NB4 (cell line): ENCODE measurements at places on chromosomes 11 and 22.

DNA sequence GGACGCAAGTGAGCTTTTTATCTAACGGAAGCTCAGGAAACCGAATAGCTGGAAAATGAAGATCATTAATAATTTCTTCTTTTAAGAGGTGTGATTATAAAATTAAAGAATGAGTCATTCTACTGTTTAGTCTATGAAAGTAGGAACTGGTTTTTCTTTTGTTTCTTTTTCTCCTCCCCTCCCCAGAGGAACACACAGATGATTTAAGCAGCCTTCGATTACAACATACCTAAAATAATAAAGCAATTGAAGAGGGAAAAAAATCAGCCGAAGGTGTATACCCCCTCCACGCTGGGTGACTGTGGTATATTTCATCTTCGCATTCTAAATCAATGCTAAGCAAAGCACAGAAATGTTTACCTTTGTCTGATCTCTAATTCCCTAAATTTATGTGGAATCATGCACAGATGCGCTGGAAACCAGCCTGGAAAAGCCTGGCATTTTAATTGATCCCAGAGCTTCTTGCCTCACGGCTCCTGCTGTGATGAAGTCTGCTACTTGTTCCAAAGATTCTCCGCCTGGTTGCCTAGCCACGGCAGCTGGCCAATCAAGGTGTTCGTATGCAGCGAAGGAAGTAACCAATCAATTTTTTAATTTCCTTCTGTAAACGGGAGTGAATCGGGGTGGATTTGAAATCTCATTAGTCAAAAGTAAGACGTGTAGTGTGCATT, 133.9 kb downstream of the FANCF start:
- DNase-seq = no peak

- DNase-seq = no peak
Observed at GRCh38 chr11:61610905-61611304, 30.0 kb upstream of the SYT7 start.

DNA sequence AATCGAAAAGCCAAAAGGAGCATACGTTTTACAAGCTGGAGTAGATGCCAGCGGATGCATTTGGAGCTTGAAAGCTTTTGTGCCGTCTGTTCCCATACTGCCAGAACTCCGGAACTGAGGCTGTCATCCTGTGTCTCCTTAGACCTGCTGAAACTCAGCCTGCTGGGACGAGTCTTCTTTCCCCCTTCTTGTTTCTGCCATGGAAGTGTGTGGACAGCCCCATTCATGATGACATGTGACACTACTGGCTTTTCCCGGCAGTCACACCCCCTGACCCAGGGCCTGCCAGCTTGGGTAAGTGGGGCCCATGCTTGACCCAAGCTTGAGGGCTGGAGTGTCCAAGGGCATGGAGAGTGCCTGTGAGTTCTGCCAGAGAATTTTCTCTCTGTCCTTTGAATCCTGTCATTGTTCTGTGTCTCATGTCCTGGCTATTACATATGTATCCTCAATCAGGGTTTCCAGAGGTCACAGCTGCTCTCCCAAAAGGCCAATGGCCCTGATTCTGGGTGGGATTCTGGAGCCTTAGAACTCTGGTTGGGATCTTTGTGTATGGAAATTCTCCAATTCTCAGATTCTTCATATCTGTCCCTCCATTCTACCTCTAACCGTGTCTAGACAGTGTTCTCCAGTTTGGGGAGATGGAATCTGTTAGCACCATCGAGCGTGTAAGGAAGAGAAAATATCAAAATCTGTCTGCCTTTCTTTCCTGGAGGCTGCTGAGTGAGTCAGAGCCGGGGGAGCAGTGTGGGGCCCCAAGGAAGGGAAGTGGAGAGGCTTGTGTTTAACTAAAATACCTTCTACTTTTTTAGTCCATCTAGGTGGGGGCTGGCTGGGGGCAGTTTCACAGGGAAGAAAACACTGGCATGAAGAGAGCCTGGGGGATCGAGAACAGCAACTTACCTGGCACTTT, 73.2 kb downstream of the KIAA1671 start:
- DNase-seq = peak; percentile 49

GRCh38 chr11:86202013-86202336, 42.6 kb upstream of the EED start:
- peak; percentile 81 for DNase-seq

GRCh38 chr11:122413677-122414076, 241.8 kb upstream of the UBASH3B start:
- no peak for DNase-seq

DNA sequence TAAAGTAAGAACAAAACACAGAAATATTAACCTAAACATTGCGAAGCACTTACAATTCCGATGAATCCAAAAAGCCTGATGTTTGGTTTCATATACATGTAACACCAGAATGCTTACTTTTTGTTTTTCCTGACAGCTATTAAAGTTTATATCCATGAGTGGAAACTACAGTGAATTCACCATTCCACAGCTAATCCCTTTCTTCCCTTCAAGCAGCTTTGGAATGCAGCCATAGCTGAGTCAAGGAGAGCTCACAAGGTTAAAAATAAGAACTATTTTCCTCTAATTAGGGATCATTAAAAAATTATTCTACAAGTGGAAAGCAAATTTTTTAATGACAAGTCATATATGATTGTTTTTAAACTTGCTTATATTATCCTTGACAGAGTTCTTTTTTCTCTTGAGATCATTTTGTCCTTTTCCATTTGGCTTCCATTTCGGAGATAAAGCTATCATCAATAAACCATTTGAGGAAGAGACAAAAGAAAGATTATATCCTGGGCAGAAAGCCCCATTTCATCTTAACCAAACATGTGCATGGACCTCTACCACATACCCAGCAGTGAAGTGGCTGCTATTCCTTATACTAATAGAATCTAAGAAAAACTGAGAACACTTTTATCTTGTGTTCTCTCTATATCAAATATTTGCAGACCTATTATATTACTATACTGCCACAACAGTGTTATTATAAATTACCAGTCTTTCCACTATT, 19.7 kb upstream of the FIBIN start:
- DNase-seq = no peak

DNA sequence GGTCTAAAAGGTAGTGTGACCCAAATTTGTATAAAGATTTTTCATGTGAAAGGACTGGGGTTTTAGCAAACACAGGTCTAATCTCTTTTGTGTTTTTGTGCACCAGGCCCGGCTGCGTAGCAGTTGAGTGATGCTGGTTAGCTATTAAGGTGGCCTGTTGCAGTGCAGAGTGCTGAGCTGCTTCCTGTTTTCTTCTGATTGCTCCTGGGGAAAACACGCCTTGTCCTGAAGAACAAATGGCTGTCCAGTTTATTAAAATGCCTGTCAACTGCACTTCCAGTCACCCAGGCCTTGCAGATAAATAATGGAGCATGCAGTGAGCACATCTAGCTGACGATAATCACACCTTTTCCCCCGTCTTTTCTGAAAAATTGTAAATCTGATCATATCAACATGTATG, 1.8 kb downstream of the SRSF8 start:
- peak; percentile 98 for DNase-seq

- DNase-seq = no peak
Observed at GRCh38 chr11:10504490-10504889, 36.5 kb downstream of the RNF141 start.

DNA sequence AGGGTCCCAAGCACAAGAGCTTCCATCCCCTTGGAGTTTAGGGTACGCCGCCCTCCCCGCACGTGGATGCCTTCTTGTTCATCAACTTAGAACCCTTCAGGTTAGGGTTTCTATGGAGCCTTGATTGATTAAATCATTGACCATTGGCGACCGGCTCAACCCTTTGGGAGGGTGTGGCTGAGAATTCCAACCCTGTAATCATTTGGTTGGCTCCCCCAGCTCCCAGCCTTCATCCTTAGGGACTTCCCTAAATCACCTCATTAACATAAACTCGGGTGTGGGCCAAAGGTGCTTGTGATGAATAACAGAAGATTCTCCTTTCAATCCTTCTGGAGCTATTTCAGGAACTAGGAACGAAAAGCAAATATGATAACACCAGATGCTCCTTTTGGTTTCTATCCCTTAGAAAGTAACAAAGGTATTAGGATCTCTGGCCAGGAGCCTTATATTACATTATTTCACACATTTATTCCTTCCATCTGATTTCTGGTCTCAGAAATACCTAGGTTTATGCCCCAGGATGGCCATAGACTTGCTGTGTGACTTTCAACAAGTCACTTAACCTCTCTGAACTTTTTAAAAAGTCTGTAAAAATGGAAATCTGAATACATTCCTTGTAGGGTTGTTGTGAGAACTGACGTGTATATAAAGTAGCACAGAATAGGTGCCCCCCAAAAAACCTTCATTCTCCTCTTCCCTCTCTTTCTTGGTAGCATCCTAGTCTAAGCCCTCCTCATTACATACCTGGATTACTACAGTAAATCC, 26.8 kb downstream of the MCHR1 start:
- DNase-seq = no peak

- DNase-seq = no peak
Observed at GRCh38 chr11:72309074-72309598, 65.2 kb upstream of the PHOX2A start.

- DNase-seq = no peak
Observed at GRCh38 chr22:36589856-36590255, 60.9 kb upstream of the EIF3D start.

DNA sequence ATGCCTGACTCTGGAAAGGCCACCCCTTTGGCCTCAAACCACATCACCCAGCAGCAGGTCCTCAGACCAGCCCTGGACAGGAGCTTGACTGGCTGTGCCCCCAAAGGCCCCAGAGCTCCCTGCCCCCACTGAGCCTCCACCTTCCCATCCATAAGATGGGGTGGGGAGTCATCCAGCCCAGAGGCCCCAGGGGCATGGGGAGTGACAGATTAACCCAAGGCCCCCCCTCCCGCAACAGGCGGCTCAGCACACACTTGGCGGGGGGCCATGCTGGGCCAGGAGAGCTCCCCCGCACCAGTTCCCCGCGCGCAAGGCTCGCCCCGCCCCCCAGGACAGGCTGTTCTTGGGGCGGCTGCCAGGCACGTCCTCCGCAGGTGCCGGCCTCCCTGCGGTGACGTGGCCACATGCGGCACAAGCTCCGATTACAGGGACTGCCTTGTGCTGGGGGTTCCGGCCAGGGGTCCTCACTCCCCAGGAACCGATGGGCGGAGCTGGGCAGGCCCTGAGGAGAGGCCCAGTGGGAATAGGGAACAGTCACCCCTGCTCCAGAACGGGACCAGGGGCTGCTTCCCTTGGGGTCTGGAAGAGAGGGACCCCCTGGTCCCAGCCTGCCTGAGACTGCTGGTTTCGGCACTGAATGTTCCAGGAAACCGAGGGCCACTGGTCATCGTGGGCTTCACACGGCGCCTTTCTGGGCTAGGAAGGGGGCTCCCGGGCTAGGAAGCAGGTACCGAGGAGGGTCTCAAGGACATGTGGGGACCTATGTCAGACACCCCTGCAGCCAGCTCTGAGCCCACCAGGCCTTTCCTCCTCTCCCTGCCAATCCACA, 5.1 kb upstream of the CDKN1C start:
- DNase-seq = no peak

DNA sequence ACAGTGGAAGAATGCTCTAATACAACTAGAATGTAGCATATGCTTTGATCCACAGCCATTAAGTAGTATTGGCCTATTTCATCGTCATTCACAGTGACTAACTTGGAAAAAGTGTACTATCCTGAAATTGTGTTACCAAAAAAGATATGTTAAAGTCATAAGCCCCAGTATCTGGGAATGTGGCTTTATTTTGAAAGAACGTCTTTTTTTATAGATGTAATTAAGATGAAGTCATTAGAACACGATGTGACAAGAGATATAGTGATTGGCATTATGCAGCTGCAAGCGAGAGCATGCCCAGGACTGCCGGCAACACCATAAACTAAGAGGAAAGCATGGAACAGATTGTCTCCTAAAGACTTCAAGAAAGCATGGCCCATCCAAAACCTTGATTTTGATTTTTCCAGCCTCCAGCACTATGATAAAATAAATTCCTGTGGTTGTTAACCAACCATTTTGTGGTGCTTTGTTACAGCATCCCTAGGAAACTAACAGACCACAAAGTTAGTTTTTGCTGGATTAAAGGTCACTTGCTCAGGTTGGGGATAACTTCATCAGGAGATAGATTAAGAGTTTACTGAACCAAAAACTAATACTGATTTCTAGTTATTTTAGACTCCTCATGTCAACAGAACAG, 870.6 kb upstream of the LRRC4C start:
- DNase-seq = no peak

DNA sequence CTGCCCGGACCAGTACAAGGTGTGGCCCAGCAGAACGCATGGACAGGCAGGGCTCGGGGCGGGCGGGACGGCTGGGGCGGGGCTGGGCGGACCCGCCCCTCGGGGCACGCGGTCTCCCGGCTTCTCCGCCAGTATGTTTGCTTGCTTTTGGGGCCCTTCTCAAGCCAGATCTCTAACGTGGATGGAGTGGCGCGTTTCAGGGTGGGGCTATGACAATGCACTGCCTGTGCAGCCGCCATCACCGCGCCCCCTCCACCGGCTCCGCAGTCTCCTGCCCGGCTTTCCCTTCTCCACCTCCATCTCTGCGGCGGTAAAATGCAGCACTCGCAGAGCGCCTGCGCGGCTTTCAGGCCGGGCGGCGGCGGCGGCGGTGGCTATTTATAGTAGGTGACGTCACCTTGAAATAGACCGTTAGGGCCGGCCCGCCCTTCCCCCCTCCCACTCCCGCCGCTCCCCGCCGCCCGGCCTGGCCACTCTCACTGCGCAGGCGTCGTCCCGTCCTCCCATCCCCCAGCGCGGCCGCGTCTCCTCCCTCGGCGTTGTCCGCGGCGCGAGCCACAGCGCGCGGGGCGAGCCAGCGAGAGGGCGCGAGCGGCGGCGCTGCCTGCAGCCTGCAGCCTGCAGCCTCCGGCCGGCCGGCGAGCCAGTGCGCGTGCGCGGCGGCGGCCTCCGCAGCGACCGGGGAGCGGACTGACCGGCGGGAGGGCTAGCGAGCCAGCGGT, at the start of gene YWHAH:
TSS of gene YWHAH (plus strand) at position 558 of the 722 bp plus-strand sequence. CDS start 199 bp downstream, outside the sequence.
- DNase-seq = peak; percentile 92

GRCh38 chr11:95066716-95067038, at the start of gene SRSF8:
TSS of gene SRSF8 (plus strand) at chr11:95066919. CDS start at chr11:95067227, 308 bp downstream.
- DNase-seq = no peak

- DNase-seq = no peak
Observed at GRCh38 chr22:40991298-40991697, 40.1 kb downstream of the RBX1 start.

GRCh38 chr11:122951211-122951610, 30.4 kb downstream of the BSX start:
- no peak for DNase-seq

DNA sequence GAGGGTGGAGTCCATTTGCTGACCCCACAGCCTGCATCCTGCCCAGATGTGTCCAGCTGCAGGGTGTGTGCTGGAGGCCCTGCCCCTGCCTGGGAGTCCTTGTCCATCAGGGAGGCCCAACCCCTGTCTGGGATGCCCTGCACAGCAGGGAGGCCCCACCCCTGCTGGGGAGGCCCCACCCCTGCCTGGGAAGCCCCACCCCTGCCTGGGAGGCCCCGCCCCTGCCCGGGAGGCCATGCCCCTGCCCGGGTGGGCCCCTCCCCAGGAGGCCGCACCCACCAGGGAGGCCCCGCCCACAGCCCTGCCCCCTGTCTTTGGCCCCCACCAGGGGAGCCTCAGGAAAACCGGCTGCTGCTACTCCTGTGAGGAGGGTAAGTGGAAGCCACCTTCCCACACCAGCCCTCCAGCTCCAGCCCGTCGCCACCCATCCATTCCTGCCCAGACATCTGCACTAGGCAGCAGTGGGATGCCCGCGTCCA, 37.2 kb downstream of the MUC5B start:
- peak; percentile 31 for DNase-seq
